Type B pancreatic cell (in vitro differentiated cells): ENCODE measurements at places on chromosomes 4 and X.

DNA sequence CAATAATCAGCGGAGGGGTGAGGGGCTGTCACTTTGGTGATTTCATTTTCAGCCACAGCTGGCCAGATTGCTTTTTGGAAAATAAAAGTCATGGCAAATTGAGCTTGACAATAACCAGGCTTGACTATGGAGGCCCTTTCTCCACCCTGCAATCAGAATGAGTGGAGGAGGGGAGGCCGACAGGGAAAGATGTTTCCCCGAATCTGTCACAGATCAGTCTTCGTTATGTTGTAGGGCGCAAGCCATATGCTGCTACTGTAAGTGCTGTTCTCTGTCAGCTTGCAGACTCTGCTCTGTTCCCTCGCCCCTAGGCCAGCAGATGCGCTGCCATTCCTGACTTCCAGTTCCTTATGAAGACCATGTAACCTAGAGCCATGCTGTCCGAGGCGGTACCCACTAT lies 114.1 kb downstream of the MGST2 start:
- peaks cover 3% of the 10 kb centered on the region for H3K36me3 ChIP-seq
- DNase-seq, result no peak
- H3K4me3 ChIP-seq, result no peak overlapping the region
- H3K4me1 ChIP-seq, result peaks cover 51% of the 10 kb centered on the region
- H3K27me3 ChIP-seq, result no peaks in the 10 kb centered on the region
- H3K27ac ChIP-seq, result no peak overlapping the region

DNA sequence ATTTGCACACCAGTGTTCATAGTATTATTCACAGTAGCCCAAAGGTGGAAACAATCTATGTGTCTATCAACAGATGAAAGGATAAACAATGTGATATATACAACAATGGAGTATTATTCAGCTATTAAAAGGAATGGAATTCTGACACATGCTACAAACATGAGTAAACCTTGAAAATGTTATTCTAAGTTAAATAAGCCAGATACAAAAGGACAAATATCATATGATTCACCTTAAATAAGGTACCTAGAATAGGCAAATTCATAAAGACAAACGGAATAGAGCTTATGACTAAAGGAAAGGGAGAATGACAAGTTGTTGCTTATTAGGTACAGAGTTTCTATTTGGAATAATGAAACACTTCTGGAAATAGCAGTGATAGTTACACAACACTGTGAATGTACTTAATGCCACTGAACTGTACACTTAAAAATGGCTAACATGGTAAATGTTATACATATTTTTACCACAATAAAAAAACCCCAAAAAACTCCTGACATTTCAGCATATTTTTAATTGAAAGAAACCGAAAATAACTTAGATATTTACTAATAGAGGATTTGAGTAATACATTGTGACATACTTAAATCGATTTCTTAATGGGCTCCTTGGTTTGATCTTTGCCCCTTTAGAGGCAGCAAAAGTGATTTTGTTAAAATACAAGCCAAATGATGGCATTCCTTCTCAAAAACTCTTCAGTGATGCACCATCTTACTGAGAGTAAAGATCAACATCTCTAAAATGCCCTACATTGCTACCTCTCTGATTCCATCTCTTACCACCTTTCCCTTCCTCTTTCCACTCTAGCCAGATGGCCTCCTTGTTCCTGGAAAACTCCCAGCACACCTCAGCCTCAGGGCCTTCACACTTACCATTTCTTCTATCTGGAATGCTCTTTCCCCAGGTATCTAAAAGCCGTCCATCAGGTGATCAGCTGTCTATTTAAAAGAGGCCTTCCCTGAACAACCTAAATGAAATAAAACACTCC lies 8.6 kb upstream of the CYP2U1 start:
- no peaks in the 10 kb centered on the region for H3K4me1 ChIP-seq
- no peak overlapping the region for H3K27ac ChIP-seq
- H3K4me3 ChIP-seq, result no peak overlapping the region
- H3K27me3 ChIP-seq, result peaks cover 4% of the 10 kb centered on the region
- no peak for DNase-seq

- H3K27ac ChIP-seq, result no peak overlapping the region
- no peaks in the 10 kb centered on the region for H3K36me3 ChIP-seq
- H3K4me3 ChIP-seq, result no peak overlapping the region
- DNase-seq, result no peak
- no peaks in the 10 kb centered on the region for H3K27me3 ChIP-seq
Observed at GRCh38 chr4:64781737-64782326, 372.6 kb upstream of the TECRL start.

- no peak overlapping the region for H3K27ac ChIP-seq
- peaks cover 6% of the 10 kb centered on the region for H3K4me1 ChIP-seq
- no peak overlapping the region for H3K4me3 ChIP-seq
- peaks cover 35% of the 10 kb centered on the region for H3K27me3 ChIP-seq
Observed at GRCh38 chr4:157226601-157227000, 6.1 kb downstream of the GRIA2 start.
